ENCODE measurements at places on chromosomes 13 and 19. TPM values are rescaled to one million over a fixed set of nuclear protein-coding genes. Genes with fewer than 3 reads are reported as not detected.
A peak's percentile ranks its signal among the peaks of the same experiment; 100 is the strongest.

GRCh38 chr19:52640916-52641315 lies 2.8 kb upstream of the ZNF83 start:
- DNase-seq = no peak

DNA sequence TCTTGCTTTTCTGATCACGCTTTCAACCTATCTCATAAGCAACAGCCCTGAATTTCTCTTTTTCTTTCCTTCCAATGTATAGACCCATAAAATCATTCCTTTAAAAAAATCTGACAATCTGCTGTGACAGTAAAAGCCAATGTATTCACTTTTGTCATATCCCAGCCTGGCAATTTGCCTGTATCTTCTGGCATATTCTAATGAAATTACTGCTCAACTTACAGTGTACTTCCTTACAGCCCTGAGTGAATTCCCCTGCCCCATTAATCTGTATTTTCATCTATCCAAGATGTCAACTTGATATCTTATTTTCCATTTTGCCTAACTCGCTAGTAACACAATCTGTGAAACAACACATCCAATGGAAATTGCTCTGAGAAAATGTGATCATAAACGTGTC lies 18.0 kb upstream of the SERP2 start:
- DNase-seq = no peak

- no peak for DNase-seq
Measured at GRCh38 chr13:105050686-105051085, 1484.8 kb downstream of the EFNB2 start.

DNA sequence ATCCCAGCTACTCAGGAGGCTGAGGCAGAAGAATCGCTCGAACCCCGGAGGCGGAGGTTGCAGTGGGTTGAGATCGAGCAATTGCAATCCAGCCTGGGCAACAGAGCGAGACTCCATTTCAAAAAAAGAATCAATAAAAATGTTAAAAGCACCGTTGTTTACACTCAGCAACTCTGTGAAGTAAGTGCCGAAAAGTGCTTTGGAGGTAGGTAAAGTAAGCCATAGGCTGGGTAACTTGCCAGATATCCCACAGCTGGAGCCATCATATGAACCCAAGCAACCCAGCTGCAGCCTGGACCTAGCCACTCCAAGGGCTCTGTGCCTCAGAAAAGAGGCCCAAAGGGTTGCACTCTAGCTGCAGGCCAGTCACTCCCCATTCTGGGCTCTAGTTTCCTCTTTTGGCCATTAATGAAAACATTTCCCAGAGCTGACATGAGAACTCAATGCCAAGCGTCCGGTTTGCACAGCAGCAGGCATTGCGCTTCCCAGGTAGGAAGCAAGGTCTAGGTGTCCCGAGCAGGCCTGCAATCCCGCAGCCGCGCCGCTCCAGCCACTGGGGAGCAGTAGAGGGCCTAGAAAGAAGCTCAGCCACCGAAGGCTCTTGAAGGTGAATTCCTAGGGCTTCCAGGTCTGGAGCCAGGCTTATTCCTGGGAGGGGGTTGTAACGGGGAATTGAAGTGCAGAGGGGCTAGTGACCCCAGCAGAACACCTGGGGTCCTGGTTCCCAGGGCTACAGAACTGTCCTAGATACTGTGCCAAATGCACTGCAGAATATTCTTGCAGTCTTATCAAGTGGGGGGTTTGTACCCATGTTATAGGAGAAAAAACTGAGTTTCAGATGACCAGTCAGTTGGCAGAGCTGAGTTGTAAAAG lies 4.1 kb upstream of the CD79A start:
- DNase-seq = peak; percentile 93

- DNase-seq = no peak
Measured at GRCh38 chr19:47106821-47107201, 6.8 kb downstream of the ZC3H4 start.

GRCh38 chr19:8567522-8568172 lies 9.6 kb downstream of the MYO1F start:
- no peak for DNase-seq

GRCh38 chr19:1624458-1624857 lies 19.2 kb upstream of the UQCR11 start:
- DNase-seq = no peak

DNA sequence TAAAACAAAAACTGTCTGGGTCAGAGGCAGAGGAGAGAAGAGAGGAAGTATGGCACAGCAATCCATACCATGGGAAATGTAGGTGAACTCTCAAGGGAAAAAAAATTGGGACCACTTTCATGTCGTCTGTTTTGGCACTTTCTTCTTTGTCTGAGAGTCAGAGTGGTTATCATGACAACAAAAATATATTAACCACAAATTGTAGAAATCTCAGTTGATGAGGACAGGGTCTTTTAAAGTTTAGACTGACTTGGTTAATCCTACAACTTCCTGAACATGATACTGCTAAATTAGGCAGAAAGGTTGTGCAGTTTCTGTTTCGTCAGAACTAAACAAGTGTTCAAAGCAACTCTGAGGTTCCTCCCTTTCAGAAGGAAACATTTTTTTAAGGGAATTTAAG lies 15.2 kb downstream of the KLF5 start:
- no peak for DNase-seq

DNA sequence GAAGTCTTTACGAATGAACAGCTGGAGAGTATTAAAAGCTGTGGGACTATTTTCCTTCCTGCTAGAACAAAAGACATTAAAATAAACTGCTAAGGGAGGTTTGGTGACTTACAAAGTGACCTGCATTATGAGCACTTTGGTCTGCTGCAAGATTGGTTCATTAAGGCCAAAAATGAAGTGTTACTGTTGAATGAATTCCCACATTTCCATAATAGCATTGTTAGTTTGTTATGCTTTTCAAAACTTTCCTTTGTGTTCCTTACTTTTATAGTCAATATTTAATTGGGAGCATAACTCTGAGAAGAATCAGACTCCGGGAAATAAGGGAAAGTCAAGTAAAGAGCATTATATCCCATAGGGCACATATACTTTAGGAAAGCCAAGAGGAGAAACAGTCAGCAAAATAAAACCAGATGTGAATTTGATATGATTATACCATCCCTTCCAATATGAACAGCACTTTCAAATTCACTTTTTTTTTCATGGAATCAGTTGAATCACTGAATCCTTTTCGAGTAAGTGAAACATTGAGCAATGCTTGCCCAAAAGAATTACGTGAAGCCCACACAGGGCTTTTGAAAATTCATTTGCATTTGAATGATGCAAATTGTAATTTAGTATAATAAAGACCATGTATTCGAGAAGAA lies 112.6 kb downstream of the KCTD12 start:
- DNase-seq = no peak

DNA sequence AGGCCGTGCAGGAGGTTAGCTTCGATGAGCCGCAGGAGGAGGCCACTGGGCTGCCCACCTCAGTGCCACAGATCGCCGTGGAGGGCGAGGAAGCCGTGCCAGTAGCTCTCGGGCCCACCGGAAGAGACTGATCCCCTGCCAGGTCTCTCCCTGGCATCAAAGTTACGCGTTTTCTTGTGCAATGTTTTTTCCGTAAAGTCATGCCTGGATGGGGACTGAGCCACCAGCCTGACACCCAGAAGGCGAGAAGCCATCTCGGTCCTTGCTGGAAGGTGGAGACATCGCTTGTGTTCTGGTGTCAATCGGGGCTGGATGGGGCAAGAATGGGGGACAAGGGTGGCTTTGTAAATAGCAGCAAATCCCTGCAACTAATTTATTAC lies 3.4 kb upstream of the PIK3R2 start:
- DNase-seq = no peak

DNA sequence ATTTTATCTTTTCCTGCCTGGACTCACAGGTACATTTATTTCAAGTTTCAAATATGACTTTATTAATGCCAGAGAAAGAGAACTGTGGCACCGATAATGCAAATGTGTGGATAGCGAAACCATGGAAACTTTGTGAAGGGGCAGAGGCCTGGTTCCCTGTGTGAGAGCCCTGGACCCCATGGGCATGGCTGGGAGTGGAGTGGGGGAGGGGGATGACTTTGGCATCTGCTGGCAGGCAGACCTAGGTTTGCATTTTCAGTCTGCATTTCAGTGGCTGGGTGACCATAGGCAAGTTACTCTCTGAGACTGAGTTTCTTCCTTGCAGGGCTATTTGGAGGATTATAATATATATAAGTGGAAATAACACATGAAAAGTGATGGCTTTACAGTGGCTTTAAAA lies 163.8 kb upstream of the TMTC4 start:
- DNase-seq = no peak

DNA sequence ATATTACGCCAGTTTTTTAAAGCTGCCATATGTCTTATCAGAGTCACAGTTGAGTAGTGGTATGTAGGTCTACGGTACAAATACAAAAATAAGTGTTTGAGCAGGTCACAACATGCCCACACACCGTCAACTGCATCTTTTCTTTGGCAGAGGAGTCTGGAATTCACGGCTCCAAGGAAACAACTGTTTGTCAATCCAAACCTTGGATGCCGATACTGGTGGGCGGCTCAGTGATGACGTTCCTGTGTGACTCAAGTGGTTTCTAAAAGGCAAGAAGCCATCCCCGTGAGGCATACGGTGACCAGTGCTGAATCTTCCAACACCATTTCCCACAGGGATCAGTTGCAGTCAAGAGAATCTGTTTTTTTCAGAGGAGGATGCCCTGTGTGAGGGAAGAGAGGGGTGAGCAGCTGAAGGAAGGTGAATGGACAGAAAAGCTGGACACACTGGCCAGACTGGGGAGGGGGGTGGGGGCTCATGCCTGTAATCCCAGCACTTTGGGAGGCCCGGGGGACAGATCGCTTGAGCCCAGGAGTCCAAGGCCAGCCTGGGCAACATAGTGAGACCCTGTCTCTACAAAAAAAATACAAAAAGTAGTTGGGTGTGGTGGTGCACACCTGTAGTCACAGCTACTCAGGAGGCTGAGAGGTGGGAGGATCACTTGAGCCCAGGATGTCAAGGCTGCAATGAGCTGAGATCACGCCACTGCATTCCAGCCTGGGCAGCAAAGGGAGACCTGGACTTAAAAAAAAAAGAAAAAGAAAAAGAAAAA lies 22.8 kb upstream of the CEBPG start:
- no peak for DNase-seq

DNA sequence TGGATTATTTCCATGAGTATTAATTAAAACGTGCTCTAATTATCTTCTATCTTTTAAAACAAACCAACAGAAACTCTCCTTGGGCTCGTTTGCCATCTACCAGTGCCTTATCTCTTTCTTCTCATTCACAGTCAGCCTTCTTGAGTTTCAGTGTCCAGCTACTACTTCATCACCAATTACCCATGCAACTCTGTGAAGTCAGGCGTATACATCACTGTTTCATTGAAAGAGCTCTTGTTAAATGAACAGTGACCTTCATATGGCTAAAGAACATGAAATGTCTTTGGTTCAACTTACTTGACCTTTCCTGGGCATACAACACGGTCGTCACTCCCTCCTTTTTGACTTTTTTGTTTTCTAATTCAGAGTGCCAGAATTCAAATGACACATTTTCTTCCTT lies 5.2 kb upstream of the IFT88 start:
- DNase-seq = no peak

- no peak for DNase-seq
Measured at GRCh38 chr13:33100886-33101285, 84.7 kb downstream of the KL start.

The LGALS14 gene
- not detected for total RNA-seq

The TMEM91 gene
- total RNA-seq = 10.0 TPM

The CYP4F8 gene
- total RNA-seq = not detected

The PPAN gene
- total RNA-seq = 52.1 TPM
